Activated T-helper 1 cell treated with anti-CD3 and anti-CD28 coated beads, Interleukin-12 subunit alpha, Interleukin-12 subunit beta, Interleukin-2, Interleukin-4 antibody, amounts not matched to agents 30 ng/mL and 10 ng/mL and 1 ng/mL, durations not matched to agents 14 hours and 24 hours and 36 hours (primary cell): ENCODE measurements at places on chromosomes 2 and 18.

GRCh38 chr2:22143840-22144239, 1020.1 kb downstream of the TDRD15 start:
- no peak for DNase-seq

DNA sequence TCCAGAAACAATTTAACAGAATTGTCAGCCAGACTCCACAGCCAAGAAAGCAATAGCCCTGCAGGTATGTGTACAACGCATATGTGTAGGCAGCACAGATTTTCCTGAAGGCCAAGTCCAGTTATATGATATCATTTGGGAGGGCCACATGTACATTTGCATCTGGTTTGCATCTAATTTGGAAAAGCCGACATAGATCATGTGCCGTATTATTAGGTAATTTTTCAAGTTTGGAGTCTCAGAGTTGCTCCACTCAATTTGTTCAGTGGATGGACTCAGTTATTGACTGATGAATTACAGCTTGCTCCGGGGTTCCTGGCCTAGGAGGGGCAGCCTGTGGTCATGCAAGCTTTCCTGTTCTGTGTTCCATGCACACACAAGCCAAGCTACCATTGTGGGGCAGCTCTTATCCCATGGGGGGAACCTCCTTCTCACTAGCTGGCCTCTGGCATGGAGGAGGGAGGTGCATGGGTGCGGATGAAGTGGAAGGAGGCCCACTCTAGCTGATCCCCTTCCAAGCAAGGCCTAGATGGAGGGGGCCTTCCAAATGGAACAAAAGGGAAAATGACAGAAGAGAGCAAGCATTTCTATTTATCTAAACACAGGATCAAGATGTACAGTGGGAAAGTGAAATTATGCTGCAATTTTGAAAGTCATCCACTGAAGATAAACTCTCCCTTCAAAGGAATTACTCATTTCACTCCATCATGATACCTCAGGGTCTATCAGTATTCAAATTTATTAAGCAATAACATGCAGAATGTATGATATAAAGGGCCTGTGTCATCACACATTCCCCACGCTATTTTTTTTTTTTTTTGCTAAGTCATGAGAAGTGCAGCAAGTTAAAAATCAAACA, 202.6 kb upstream of the SMAD2 start:
- no peak for DNase-seq

DNA sequence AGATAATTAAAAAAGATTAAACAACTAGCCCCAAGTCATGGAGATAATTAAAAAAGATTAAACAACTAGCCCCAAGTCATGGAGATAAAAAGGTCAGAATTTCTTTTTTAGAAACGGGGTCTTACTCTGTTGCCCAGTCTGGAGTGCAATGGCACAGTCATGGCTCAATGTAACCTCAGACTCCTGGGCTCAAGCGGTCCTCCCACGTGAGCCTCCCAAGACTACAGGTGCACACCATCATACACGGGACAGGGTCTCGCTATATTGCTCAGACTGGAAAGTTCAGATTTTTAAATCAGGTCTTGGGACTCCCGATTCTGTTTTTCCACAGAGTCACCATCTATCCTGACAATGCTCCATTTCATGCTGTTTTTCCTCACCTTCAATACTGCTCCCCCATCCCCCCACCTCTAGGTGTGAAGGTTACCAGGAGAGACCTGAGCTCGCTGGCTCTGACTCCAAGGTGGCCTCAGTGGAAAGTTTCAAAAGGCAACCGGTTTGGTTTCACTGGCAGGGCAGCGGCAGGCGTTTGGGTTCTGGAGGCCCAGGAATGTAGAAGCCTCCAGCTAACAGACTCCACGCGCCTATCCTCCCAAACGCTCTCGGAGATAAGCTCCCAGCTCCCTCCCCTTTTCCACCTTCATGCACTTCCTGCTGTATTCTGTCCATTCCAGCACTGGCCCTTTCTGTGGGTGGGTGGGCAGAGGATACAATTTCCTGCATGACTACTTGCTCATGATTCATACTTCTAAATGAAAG, 2.9 kb upstream of the SEMA4C start:
- no peak for DNase-seq

DNA sequence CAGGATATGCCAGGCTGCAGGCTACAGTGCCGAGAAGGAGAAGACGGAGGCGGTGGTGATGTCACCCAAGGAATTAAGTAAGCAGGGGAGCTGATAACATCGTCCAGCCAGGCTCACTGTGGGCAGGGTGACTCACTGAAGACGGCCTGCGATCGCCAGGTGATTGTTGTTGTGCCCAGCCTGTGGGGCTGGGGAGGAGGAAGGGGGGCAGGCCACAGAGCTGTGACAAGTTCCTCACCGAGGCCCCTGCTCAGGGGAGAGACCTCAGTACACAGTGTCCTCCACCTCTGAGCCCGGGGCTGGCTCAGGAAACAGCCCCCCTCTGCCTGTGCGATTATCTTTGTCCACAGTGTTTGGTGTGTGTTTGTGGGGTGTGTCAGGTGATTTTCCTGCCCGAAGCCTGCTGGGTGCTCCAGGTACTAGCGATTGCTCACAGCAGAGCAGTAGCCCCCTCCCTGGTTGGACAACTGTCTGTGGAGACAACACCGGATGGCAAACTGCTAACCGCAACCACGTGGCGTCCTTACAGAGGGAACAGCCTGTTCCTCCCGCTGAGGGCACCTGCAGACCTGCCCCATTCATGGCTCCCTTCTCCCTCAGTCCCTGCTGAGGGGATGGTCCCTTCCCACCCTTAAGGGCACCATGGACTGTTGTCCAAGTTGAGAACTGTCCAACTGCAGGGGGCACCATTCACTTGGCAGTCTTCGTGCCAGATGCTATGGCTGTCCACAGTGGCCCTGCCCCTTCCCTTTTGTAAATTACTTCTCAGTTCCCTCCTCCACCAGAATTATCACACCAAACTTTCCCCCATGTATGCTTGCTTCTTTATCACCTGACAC, 95.1 kb downstream of the ZFP36L2 start:
- DNase-seq, result peak; percentile 73

- no peak for DNase-seq
Observed at GRCh38 chr2:101400506-101401325, 13.4 kb upstream of the CREG2 start.

DNA sequence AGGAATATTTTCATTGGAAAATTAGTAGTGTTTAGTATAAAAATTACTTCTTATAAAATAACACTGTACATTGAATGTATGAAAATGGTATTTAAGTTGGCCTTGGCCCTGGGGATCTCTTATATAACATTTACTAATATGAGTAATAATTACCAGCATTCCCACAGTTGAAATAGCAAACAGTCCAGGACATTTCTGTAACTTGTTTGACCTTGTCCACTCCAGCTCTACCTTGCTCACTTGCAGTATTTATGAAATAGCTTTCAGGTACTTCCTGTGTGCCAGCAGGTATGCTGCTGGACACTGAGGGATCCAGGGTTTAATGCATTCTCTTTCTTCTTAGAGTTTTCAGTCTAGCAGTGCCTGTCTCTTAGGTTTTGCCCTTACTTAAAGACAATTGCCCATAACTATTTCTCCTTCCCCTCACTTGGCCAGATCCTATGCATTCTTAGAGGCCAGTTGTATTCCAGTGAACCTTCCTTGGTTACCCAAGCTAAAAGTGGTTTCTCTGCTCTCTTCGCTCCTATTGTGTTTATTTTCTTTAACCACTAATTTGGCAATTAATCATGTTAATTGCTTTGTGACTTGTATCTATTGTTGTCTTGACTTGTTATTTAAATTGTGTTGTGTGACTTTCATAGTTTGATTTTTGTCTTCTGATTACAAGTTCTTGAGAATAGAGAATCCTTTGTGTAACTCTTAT, 25.9 kb downstream of the BABAM2 start:
- DNase-seq, result no peak

GRCh38 chr2:230961091-230961491, 34.8 kb upstream of the SPATA3 start:
- DNase-seq, result no peak

GRCh38 chr18:41955688-41956087, 654 bp downstream of the PIK3C3 start:
- no peak for DNase-seq

DNA sequence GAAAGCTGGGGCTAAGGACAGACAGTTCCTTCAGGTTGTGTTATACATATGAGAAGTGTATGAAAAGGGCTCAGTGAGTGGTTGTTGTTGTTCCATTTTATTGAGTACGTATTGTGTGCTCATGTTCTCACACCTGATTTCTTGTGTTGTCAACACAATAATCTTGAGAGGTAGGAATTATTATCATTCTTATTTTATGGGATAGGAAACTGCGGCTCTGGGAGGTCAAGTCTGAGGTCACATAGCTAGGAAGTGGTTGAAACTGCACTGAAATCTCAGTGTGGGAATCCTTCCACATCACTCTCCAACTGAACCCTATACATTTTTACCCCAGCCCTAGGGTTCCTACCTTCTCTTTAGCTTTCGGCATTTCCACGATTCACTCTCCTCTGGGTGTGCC, 124.2 kb upstream of the CXCR4 start:
- no peak for DNase-seq
